ENCODE measurements at places on chromosomes 1 and 21.

DNA sequence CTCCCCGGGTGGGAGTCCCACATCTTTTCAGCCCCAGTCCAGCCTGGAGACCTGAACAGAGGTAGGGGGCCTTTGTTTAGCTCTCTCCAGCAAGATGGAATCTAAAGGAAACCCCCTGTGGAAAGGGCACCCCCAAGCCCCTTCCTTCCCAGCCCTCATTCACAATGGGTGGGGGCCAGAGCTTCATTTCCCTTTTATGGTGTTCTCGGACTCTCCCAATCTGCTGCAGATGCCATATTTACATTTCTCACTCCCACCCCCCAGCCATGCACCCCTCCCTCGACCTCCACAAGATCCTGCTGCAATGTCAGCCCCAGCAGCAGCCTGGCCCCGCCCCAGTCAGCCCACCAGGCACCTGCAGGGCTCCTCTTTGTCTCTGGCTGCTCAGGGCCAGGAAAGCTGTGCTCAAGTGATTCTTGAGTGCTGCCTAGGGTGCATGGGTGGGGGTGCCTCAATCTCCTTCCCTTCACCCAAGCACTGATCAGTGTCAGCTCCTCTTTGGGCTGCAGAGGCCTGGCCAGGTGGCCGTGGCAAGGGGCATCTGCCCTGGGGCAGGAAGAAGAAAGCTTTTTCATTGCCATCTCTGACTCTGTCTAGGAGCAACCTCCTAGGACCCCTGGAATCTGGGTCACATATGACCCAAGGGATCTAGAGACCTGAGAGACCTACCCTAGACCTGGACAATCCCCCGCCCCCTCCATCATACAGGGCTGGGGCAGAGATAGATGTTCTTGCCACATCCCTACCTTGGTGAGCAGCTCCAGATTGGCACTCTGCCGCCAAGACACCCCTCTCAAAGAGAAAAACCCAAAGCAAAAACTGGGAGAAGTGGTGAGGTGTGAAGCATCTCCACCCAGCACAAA, 1.7 kb downstream of the KIF21B start:
- DNase-seq, result no peak

- DNase-seq, result no peak
These were observed 47.2 kb downstream of the GALNT2 start for GRCh38 chr1:230114237-230114651.

GRCh38 chr1:236354330-236355147, 39.5 kb upstream of the EDARADD start:
- no peak for DNase-seq

- DNase-seq, result no peak
These were observed 17.0 kb upstream of the NGF start for GRCh38 chr1:115355069-115355468.

DNA sequence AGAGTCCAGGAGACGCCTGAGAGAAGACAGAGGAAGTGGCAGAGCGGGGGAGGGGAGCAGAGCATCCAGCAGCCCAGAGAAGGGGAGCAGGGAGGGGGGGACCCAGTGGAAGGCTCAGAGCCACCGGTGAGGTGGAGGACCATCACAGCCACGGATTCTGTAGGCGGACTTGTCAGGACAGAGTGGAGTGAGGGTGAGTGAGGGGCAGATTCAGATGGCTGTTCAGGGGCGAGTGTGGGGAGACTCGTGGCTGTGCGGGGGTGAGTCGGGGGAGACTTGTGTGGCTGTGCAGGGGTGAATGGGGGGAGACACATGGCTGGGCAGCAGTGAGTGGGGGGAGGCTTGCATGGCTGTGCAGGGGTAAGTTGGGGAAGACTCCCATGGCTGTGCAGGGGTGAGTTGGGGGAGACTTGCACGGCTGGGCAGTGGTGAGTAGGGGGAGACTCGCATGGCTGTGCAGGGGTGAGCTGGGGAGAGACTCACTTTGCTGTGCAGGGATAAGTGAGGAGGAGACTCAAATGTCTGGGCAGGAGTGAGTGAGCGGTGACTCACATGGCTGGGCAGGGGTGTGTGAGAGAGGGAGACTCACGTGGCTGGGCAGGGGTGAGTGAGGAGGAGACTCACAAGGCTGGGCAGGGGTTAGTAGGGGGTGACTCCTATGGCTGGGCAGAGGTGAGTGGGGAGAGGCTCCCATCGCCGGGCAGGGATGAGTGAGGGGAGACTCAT, 56.8 kb upstream of the ABCG1 start:
- DNase-seq, result no peak

DNA sequence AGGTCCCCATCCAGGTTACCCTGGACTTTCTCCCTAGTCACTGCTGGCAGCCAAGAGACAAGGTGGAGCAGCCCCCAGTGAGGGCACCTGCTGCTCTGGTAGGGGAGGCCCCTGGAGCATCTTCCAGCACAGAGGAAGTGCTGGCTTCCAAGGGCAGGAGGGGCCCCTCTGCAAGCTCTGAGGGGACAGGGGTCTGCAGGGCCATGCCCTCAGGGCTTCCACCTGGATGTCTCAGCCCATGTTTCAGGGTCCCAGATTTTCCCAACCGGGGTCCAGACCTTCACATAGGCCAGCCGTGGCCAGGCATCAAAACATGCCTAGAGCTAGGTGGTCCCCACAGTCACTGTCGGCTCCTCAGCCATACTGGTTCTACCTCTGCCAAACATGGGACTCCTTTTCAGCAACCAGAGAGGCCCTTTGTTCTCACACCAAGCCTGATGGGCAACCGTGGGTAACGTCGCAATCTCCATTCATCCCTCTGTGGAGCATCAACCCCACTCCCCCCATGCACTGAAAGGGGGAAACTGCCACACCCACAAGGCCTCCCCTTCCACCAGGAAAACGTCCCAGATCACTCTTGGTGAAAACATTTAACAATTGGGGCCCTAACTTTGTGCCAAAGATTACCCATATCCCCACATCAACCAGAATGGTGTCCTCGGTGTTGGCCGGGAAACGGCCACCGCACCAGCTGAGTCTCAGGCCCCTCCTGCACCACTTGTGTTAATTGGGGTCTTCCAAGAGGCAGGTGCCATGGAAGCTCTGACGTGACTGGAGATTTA, 1.9 kb upstream of the COL6A2 start:
- no peak for DNase-seq

DNA sequence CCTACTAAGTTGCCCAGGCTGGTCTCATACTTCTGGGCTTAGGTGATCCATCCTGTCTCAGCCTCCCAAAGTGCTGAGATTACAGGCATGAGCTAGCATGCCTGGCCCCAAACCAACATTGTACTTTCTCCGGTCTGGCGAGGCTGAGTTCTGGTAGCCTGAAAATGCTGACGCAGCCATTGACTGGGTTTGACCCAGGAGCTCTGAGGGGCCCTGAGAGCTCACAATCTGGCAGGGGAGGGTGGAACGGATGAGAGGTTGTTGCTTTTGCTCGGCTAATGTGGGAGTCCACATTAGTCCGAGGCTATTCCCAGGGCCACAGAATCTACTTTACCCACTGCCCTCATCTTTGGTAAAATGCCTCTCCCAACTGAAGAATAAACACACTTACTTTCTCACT, 35.1 kb upstream of the PARP1 start:
- no peak for DNase-seq

GRCh38 chr1:231161667-231162296, at the start of gene TRIM67:
TSS of gene TRIM67 (plus strand) at chr1:231162058. CDS start at chr1:231162970, 912 bp downstream.
- DNase-seq, result peak; percentile 67

- DNase-seq, result no peak
These were observed 26.8 kb upstream of the BACH1 start for GRCh38 chr21:29271927-29272333.

- DNase-seq, result no peak
These were observed 44.1 kb downstream of the CD247 start for GRCh38 chr1:167474191-167474641.

- no peak for DNase-seq
These were observed 36.7 kb downstream of the ADAM30 start for GRCh38 chr1:119859647-119860046.

GRCh38 chr1:226510453-226510852, 38.1 kb upstream of the STUM start:
- peak; percentile 35 for DNase-seq

- no peak for DNase-seq
These were observed 10.0 kb upstream of the TTC39A start for GRCh38 chr1:51340380-51340779.

DNA sequence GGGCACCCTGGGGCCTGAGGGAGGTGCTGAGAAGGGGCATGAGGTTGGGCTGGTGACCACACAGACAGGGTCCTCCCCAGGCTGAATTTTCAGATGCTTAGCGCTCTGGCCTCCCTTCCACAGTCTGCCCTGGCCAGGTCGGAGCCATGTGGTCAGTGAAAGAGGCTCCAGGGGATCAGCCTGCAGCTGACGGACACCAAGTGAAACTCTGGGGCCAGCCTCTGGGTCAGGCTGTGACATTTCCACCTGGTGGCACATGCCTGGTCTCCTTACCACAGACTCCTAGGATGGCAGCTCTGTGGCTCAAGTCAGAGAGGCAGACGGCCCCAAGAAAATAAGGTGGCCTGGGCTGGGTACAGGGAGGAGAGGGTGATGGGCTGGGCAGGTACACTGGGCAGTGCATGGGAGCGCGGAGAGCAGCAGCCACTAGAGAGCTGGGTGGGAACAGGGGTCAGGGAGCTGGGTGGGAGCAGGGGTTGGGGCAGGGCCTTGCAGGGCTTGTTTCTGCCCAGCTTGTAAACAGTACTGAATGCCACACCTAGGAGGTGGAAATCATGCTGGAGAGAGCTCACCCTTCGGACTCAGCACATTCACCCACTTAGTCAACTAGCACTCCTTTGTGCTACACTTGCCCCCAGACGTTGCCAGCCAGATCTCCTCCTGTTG, 20.7 kb upstream of the ADARB1 start:
- no peak for DNase-seq

GRCh38 chr1:185069202-185069772, 23.9 kb downstream of the RNF2 start:
- DNase-seq, result no peak

DNA sequence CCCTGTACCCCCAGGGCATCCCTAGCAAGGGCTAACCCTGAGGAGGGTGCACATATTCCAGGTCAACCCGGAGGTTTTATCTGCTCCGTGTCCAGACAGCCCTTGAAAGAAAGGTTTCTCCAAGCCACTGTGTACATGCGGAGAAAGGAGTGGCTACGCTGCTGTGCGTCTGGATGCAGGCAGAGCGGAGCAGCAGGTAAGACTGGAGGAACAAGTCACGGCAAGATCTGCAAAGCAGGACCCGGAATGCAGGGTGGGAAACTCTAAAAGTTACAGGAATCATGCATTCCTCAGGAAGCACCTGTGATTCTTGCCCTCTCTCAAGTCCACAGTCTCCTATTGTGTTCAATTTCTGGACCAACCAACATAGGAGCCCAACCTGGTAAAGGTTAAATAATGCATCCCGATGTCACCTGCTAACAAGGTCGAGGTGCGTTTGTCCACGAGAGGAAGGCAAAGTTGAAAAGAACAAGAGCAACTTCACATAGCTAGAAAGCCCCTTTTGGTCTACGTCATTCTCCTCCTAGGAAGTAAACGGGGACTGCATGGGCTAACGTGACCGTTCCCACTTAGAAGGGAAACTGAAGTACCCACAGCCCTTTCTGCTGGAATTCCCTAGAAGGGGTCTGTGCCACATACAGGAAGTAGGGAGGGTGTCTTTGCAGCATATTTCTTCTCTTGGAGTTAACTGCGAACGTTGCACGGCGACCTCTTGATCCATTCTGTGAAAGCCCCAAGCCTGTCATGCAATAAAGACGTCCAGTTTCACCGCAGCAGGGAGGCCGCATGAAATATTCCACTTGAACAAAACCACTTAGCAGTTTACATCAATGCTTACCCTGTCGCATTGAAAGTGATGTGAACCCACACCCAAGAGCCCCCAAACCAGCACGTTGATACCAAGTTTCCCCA, 5.8 kb downstream of the TIAM1 start:
- DNase-seq, result no peak

- no peak for DNase-seq
These were observed 66.7 kb downstream of the SLC45A1 start for GRCh38 chr1:8384577-8384976.

GRCh38 chr1:226351709-226352108, 42.7 kb upstream of the LIN9 start:
- DNase-seq, result no peak

DNA sequence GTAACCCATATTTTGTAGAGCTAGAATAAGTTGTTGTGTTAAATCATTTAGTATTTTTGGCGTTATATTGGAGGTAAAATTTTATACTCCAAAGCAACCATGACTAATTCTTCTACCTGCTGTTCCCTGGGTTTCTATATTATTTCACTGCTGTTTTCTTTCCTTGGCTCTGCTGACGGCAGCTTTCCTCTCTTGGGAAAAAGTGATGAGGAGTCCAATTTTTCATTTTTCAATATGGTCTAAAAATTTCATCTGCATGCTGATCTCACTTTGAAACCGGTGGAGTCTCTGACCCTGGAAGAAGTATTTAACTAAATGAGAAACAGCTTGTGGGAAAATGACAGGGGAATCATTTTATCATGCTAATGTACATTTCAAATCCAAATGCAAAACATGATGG, 110.2 kb downstream of the IFI44 start:
- DNase-seq, result no peak

DNA sequence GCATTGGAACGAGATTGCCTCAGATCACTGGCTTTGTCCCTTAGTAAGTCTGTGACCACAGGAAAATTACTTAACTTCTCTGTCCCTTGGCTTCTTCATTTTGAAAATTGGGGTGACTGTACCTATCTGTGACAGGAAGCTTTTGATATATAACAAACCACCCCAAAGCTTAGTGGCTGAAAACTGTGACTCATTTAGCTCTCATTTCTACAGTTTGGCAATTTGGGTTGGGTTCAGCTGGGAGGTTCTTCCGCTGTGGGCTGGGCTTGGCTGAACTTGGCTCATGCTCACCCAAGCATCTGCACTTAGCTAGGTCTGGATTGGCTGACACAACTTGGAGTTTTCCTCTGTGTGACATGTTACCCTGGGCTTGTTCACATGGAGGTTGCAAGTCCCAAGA, 14.0 kb downstream of the C1orf94 start:
- DNase-seq, result no peak

- no peak for DNase-seq
These were observed 65.2 kb downstream of the LRRC8C start for GRCh38 chr1:89698020-89698560.

GRCh38 chr1:179066471-179066870, 15.4 kb upstream of the TOR3A start:
- DNase-seq, result no peak

- no peak for DNase-seq
These were observed 80.1 kb downstream of the UBIAD1 start for GRCh38 chr1:11352816-11353799.

DNA sequence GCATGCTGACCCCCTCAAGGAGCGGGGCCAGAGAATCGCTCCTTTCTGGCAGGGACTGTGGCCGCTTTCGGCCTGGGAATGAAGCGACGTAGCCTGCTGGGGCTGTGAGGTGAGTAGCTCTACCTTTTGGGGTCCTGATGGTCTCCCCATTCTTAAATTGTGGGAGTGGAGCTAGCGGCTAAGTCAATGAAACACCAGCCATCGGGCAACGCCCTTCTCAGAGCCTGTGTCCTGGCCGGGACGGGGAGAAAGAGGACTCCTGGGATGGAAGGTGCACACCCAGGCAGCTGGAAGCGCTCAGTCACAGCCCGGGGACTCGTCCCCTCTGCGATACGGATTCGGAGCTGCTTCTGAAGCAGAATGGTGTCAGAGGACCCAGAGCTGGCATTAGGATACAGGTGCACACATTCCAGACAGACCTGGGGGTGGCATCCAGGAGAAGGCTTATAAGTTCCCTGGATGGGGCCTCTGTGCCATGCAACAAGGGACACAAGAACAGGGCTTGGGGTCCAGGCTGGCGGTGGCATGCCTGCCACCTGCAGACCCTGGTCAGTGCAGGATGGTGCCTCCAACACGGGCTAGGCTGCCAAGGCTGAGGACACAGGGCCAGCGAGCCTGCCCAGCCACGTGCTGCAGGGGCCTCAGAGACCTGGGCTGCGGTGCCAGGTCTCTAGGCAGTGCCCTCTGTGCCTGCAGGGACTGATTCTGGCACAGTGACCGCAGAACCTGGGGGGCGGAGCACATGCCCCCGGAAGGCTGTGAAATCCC, 945 bp upstream of the WNT9A start:
- no peak for DNase-seq

Measured in NCI-H1694 treated with DMSO at 0.1 percent for 48 hours (cell line).